Dermis blood vessel endothelial cell (primary cell): ENCODE measurements at places on chromosomes 6 and 20. TPM values are rescaled to one million over a fixed set of nuclear protein-coding genes. Genes with fewer than 3 reads are reported as not detected.

- DNase-seq, result peak; percentile 61
Observed at GRCh38 chr6:119096721-119097565, 18.5 kb upstream of the FAM184A start.

- peak; percentile 29 for DNase-seq
Observed at GRCh38 chr20:48824830-48825565, 2.8 kb downstream of the PREX1 start.

DNA sequence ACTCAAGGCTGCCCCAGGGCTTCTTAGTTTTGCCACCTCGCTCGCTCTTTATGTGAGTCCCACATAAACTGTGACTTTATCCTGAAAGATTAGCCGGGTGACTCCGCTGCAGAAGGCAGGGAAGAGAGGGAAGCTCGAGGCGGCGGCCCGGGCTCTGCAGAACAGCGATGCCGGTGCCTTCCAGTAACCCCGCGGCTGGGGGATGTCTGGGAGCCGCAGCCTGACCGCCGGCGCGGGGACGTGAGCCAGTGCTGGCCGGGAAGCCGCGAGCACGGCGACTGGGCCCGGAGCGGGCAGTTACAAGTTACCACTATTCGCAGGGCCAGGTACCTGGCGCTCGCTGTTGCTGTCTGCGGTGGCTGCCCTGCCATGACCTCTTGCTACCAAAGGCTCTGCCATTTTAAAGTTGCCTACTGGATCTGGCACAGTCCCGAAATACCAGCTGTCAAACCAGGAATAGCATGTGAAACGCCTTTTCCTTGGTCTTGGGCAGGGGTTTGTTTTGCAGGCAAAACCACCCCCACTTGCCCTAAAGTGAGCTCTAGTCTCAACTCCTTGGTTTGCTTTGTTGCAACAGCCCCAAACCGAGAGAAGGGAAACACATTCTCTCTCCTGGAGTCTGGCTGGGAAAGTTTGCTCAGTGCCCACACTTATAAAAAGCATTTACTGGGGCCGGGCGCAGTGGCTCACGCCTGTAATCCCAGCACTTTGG lies 124.0 kb upstream of the SLC2A12 start:
- peak; percentile 63 for DNase-seq

DNA sequence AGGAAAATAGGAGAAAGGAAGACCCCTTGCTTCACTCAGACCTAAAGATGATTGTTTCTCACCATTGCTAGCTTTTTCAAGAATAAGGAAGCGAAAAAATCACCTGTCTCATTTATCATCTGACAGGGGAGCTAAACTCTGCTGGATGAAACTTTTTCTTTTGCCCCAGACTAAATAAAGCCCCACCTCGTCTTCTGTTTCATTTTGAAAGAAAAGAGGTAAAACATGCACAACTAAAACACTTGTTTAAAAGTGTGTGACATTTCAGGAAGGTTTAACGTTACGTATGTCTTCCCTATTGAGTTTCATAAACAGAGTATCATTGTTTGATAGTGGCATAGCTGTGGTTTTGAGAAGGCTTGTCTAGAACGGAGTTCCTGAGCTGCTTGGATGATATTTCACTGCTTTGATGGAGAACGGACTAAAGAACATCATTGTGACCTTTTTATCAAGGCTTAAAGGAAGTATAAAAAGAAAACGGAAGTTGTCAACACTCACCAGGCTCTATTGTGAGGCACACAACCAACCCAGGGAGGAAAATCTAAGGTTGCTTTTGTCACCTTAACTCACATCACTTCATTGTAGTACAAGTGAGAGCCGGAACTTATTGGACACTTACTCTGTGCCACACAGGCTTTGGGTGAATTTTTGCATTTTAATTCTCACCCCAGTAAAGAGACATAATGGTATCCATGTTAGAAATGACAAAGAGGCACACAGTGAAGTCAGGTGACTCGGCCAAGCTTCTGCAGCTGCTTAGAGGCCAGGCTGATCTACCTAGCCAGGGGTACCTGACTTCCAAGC lies 29.5 kb downstream of the TSHZ2 start:
- DNase-seq, result no peak

DNA sequence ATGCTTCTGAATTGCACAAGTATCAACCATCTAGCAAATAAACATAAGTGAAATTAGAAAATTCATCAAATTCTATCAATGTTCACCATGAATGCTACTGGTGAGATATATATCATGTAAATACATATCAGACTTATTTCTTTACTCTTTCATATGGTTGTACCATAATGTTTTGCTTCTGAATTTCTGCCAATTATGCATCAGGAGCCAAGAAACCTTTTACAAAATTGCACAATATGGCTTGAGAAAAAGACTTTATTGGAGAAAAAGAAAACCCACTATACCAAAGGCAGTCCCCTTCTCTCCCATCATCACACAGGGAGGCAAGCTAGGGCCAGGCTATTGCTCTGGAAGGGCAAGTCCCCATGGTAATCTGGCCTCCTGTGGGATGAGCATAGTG lies 402.6 kb downstream of the C6orf118 start:
- DNase-seq, result no peak

RAMACL gene
- total RNA-seq, result 2.9 and 6.6 TPM in 2 replicates

RAB44 gene
- under 0.01 TPM in 1 of 2 replicates, not detected in the other for total RNA-seq

BYSL gene
- 15.8 and 22.1 TPM in 2 replicates for total RNA-seq

SLC4A11 gene
- total RNA-seq, result 7.5 and 14.9 TPM in 2 replicates

ECT2L gene
- total RNA-seq, result not detected in 2 replicates

TSPYL4 gene
- 7.5 and 10.6 TPM in 2 replicates for total RNA-seq
